ENCODE measurements at places on chromosomes 2 and 18.

DNA sequence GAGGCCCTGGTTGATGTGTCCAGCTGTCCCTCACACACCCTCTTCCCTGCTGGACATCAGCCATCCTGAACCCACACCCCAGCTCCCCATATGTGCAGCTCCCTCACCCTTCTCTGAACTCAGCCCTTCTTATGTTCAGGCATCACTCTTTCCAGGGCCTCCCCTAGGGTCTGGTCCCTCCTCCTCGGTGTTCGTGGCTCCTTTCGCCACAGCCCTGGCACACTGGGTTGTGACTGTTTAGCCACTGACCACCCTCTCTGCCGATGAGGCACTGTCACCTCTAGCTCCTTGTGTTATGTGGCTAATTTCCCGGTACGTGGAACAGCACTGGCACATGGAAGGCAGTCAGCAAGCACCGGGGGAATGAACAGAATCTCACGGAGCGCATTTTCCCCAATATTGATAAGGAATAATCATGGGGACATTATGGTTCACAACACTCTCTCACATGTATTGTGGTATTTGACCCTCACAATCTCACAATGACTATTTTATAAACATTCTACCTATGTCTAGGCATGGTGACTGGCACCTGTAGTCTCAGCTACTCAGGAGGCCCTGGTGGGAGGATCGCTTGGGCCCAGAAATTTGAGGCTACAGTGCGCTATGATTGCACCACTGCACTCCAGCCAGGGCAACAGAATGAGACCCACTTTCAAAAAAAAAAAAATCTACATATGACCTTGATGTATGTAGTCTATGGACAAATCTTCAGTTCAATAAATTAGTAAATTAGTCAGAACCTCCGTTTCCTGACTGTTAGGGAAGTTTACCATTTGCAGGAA is 292.1 kb downstream of the MYT1L start:
- DNase-seq: no peak

DNA sequence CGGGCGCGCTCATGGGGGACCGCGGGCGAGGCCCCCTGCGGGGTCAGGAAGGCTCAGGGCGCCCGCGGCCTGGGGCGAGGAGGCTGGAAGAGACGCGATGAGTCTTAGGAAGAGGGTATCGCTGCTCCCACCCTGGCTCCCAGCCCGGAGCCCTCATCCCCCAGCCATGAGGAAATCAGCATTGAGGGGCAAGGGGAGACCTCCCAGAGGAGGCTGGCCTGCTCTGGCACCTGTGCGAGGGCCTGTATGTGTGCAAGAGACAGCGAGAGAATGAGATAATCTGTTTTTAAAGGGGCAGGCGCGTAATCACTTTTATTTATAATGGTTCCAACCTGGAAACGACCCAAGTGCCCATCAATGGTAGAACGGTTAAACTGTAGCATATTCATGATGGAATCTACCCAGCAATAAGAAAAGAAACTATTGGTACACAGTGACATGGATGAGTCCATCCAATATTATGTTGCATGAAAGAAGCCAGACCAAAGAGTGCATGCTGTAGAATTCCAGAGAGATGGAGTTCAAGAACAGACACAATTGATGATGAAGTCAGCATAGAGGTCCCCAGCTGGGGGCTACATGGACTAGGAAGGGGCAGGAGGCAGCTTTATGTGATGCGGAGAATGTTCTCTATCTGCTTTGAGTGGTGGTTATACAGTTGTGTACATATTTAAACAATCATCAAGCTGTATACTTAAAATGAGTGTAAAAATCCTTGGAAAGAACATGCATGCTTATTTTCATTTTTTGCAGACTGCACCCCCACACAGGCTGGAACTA is 14.4 kb downstream of the FBXO41 start:
- DNase-seq: no peak

GRCh38 chr18:13443552-13443951 is 225.0 kb downstream of the LDLRAD4 start:
- no peak for DNase-seq

GRCh38 chr2:85911814-85912692 is 23.3 kb upstream of the ST3GAL5 start:
- DNase-seq: no peak

DNA sequence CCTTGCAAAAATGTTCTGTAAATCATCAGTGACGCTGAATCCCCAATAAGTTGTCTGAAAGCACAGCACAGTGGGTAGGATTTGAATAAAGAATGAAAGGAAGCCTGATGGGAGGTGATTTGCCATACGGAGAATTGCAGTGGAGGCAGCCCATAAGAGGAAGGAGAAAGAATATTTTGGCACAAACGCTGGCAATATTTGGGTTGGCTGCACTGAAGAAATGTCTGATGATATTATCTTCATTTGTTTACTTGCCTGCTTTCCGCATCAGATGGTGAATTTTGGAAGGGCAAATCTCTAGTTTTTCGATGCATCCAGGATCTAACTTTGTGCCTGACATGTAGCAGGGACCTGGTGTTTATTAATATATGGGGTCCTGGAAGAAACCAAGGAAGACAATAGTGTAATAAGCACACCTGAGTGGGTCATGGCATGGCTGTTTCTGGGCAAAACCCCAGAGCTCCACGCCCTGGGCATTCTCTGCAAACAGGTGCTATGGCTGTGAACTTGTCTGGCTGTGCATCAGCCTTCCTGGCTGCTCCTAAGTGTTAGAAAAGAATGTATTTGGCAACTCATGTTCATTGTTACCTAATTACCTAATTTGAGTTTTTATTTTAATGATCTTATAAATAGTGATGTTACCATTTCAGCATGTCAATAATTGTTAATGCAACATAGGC is 5.9 kb downstream of the GALR1 start:
- no peak for DNase-seq

Data from stimulated activated CD8-positive, alpha-beta memory T cell treated with anti-CD3 and anti-CD28 coated beads, Interleukin-7, amount 100 ng/mL, for 24 hours (primary cell).